ENCODE measurements at places on chromosomes 4 and X.

GRCh38 chr4:118836301-118837120 is 585 bp upstream of the SEC24D start:
- peak; percentile 71 for DNase-seq

DNA sequence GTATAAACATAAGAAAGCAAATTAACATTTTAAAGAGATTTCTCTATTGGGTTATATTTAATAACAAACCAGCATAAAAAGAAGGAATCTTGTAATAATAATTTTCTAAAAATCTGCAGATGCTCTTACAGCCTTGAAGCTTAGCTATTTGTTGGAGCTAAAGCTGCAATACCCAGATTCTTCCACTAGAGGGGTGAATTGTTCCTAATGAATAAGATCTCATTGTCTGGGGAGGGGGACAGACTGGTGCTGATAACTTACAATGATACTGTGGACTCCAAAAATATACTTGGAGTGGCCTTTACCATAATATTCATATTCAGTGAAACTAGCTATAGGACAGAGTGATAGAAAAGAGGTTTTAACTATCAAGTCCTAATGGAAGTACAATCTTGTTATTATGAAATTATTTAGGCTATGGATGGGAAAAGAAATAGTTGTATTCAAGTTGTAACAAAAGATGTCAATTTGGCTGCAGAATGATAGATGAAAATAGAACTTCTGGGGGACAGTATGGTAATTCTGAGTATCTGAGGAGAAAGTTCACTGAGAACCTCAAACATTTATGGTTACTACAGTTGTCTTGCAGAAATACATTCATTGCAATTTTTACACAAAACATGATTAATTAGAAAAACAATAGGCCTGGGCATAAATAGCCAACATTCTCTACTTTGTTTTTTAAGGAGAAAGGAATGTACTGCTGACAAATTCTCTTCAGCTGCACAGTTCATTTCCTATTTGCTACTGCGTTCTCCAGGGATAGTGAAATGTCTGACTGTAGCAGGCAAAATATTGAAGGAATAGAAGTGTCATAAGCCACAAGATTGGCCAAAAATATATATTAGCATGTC is 443.3 kb downstream of the GBA3 start:
- DNase-seq, result peak; percentile 37

DNA sequence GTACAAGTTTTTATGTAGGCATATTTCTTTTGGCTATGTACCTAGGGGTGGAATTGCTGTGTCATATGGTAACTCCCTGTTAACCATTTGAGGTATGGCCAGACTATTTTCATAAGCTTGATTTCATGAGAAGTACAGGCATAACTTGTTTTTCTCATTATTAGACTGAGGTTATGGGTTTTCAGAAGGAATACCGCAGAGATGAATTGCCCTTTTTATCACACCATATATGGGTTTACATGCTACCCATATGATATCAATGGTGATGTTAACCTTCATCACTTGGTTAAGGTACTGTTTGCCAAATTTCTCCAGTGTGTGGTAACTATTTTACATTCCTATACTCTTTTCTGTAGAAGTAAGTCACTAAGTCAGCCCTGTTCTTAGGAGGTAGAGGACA is 23.5 kb downstream of the RAB40A start:
- no peak for DNase-seq

DNA sequence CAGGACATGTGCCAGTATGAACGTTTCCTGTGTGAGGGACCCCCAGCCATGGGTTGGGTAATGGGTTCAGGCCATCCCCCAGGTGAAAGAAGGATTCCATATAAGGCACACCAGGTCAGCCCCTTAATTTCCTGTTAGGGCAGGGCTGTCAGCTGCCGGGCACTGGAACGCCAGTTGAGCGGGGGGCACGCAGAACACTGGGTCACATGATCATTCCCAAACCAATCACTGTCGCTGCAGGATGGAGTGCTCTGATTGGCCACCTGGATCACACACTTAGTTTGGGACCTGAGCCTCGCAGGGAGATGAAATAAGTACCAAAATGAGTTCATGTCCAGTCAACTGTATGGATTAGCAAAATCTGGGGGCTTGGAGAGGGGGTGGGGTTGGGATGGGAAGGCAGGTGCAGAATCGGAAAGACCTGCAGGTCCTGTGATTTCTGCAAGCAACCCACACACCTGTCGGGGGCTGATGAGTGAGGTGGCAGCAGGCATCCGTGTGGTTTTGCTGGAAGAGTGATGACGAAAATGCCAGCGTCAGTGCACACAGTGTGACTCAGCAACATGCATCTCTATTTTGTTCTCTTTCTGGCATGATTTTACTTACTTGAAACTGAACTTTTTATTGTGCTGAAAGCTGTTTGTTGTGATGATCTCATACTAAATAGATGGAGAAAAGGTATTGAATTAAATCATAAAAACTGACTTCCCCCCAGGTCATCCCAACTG is 32.2 kb downstream of the RNF212 start:
- peak; percentile 25 for DNase-seq

DNA sequence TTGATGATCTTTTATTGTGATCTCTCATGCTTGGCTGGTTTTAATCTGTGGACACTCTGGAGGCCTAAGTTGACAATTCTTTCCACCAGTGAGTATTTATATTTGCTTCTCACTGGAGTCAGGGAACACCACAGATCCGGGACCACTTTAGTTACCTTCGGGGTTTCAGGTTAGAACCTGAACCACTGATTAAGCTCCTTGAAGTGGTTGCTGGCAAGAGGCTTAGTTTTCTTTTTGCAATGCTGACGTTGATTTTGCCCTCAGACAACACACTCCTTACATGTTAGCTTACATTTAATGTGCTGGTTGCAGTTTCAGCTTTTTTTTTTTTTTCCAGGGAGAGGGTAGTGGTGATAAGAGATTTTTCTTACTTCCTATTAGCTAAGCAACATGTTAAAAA is 10.5 kb upstream of the ZNF330 start:
- DNase-seq, result no peak

DNA sequence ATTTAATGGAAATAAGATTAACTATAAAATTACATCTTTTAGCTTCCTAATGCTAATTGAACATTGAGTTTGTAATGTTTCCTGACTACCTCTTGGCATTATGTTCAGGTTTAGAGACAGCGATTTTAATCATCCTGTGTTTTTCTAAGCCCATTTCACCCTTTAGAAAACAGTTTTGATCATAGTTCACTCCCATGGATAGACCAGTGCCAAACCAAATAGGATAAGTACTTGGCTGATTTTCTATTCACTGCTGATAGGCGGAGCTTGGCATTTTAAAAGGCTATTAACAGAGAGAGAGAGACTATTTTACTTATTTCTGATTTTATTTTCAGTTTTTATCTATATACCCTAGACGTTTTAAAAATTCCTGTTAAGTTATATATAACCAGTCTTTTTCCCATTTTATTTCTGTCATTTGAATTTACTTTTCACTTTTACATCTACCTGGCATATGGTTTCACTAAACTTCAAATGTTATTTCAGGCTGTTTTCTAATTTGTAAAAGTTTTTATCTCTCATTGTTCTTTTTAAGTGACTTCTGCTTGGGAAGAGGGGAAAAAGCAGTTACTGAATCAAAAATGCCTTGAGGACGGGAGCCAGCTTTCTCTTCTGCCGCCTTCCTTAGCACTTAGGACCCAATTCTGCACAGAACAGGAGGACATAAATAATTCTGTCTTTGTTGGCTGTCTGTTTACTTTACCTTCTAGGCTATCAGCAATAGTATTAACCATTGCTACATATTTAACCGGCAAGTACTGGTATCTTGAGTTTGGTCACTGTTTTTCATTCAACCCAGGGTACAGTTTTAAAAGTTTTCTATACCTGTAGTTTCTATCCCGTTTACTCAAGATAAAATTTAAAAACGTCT is 46.4 kb downstream of the SGMS2 start:
- no peak for DNase-seq

- no peak for DNase-seq
Observed at GRCh38 chrX:109264878-109265277, 217.0 kb downstream of the GUCY2F start.

GRCh38 chr4:186924723-186925122 is 201.1 kb upstream of the FAT1 start:
- DNase-seq, result no peak

GRCh38 chrX:70907900-70908299 is 611 bp downstream of the TEX11 start:
- DNase-seq, result no peak

- no peak for DNase-seq
Observed at GRCh38 chr4:85808864-85809263, 333.9 kb downstream of the ARHGAP24 start.

- DNase-seq, result no peak
Observed at GRCh38 chr4:186024637-186025407, 44.1 kb upstream of the TLR3 start.

DNA sequence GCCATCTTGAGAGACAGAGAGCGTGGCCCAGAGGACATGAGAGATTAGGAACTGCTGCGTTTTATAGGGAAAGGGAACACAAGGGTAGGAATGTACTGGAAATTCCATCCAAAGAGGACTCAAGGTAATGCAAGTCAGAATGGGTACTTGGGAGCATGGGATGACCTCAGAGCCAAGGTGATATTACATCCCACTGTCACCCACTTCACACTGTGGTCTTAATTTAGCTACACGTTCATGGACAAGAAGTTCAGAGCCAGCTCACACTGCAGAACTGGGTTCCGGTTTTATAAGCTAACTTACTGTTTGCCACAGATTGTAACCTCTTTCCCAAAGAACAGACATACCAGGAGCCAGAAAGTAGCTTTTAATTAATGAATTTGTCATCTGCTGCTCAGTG is 244.7 kb downstream of the CBR4 start:
- DNase-seq, result no peak

DNA sequence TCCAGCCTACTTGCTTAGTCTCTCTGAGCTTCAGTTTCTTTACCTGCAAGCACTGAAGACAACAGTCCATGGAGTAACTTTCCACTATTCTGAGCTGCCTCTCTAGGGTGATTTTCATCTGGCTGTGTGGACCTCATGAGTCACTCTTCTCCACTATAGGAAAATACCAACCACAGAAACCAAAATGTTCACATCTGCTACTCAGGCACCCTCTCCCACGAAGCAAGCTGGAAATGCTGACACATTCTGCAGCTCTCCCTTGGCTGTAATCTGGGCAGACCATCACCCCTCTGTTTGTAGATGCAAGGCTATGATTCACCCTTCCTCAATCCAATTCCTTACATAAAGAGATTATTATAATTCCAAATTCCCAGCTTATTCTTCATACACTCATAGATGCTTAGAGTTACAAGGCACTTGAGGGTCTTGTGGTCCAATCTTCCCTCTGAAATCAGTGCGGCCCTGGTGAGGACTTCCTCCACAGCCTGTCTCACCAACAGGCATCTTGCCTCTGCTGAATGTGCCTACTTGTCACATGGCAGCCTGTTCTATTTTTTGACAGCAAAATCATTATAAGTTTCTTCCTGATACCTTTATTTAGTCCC is 97.0 kb upstream of the LNX1 start:
- peak; percentile 100 for DNase-seq

DNA sequence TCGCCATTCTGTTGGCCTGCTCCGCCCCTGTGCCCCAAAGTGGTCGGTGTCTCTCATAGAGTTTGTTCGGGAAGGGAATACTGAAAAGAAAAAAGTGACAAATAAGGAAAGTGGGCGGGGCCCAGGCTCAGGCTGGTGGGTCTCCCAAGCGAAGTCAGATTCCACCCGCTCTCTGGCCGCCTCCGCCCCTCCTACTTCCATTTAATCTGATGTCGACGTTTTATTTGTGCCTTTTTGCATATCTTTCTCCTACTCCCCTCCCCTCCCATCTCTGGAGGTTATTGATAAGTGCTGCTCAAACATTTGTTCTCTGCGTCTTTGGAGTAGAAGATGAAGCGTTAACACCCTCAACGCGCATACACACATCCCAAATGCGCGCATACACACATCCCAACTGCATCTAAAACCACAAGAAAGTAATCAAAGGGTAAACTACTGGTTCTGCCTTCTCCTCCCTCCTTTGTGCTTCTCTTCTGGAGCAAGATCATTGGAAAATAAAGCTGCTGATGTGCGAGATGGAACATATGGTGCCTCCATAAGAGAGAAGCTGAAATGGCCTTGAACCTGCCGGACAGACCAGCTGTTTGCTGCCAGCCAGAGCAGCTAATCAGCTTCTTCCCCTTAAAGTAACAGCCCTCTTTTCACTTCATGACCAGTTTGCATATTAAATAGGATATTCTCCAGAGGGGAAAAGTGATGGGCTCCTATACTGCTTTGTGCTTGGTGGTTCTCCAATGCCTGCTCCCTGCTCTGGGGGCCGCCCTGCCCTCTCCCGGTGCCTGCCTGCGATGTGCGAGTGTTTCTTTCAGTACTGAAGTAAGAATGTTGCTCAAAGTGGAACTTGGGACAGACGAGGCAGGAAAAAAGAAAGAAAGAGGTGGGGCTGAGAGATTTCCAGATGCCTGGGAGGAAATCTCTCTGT is 3.1 kb downstream of the MAMLD1 start:
- peak; percentile 40 for DNase-seq

DNA sequence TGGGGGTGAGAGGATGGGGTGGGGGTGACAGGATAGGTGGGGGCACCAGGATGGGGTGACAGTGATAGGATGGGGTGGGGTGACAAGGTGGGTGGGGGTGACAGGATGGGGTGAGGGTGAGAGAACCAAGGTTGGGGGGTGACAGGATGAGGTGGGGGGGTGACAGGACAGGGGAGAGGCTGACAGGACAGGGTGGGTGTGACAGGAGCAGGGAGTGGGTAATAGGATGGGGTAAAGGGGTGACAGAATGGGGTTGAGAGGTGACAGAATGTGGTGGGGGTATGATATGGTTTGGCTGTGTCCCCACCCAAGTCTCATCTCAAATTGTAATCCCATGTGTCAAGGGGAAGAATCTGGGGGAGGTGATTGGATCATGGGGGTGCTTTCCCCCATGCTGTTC is 26.0 kb downstream of the RNF212 start:
- DNase-seq, result no peak

DNA sequence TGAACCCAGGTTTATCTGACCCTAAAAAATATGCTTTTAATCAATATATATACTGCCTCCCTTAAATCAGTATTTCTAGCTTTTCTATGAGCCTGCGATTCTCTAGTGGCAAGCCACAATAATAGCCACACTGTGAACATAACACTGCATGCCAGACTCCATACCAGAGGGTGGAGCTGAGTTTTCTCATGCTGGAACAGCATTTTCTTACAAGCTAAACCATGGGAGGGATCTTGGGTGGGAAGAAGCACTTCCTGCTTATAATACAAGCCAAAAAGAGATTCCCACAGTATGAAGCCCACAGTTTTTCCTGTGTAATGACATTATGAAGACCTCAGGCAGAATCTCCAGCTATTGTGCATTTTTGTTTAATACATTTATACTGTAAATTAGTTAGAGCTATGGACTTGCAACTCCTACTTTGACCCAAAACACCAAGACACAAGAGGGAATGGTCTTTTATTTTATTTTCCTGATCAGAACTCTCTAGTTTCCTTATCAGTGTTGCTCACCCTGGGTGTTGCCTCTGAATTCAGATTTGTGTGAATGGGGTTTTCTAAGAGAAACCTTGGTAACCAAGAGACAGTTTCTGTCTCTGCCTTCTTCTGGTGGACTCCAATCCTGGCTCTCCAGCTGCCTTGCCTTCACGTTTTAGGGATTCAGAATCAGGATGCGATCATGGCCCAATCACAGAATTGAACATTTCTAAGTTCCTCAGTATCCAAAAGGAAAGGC is 74.5 kb upstream of the EOLA2 start:
- DNase-seq, result peak; percentile 36
